ENCODE measurements at places on chromosomes 3 and 15.

GRCh38 chr3:59957150-59957549, 907.3 kb upstream of the CFAP20DC start:
- DNase-seq = no peak

GRCh38 chr3:32922078-32922477, 29.4 kb upstream of the CCR4 start:
- DNase-seq = no peak

DNA sequence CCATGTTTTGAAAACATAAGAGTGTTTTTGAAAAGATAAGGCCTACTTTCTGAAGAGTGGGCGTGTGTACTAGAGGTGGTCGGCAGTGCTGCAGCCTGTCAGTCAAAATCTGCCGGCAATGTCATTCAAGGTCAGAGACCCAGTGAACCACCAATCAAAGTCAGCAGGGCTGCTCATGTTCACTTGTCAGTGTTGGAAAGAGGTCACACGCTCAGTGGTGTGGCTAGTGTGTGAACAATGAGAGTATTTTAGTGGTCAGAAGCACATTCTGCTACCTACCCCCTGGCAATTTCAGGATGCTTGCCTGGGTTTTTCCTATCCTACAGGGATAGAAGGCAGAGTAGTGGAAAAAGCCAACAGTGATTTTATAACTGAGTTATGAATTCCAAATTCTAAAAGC, 278.5 kb upstream of the ONECUT1 start:
- no peak for DNase-seq

DNA sequence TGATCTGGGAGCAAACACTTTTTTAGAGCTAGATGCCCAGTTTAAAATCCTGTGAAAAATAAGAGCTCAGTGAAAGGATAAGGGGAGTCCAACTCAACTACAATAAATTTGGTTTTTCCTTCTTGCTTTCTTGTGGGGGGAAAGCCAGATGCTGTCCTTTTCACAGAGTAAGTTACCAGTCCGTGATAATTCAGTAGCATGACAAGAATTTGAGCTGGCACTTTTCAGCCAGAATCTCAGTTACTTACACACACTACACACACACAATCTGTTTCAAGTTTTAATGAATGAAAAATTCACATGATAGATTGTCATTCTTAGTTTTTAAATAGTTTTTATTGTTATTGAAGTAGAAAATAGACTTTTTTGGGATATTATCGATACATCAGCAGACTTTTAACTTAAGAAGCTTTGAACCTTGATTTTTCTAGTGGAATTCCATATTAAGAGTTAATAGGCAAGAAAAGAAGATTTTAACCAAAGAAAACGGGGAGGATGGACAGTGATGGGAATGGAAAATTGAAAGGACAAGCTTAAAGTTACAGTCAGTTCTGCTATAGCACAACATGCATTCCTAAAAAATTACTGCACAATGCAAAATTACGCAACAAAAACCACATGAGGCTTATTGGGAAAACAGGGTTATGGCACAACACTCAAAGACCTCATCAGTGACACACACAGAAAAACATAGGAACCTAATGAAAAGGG, 47.0 kb downstream of the PSMD6 start:
- no peak for DNase-seq

DNA sequence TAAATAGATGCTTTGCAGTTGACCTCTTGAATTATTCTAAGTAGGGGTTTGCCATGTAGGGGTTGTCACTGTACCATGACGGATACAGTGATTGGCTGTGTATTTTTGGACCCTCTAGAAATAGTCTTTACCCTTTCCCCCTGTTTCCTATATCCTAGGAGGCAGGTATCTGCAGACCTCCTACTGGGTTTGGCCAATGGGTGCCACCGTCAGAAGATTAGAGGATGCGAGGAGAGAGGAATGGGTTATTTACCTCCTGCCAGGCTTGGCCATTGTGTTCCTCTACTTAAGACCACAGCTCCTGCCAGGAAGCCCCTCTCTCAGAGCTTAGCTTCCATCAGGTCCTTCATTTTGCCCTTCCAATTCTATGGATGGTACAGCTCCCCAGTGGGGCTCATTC, 40.2 kb upstream of the CLRN1 start:
- no peak for DNase-seq

GRCh38 chr15:67746450-67746849, 78.9 kb upstream of the SKOR1 start:
- no peak for DNase-seq

- DNase-seq = no peak
Measured at GRCh38 chr3:13575459-13576061, 26.6 kb downstream of the FBLN2 start.

GRCh38 chr3:83224101-83224868, 1462.8 kb upstream of the GBE1 start:
- no peak for DNase-seq

- no peak for DNase-seq
Measured at GRCh38 chr15:41511331-41511898, 2.2 kb downstream of the LTK start.

- no peak for DNase-seq
Measured at GRCh38 chr3:148331081-148331846, 366.4 kb upstream of the AGTR1 start.

- no peak for DNase-seq
Measured at GRCh38 chr3:15997274-15997943, 177.1 kb upstream of the GALNT15 start.

DNA sequence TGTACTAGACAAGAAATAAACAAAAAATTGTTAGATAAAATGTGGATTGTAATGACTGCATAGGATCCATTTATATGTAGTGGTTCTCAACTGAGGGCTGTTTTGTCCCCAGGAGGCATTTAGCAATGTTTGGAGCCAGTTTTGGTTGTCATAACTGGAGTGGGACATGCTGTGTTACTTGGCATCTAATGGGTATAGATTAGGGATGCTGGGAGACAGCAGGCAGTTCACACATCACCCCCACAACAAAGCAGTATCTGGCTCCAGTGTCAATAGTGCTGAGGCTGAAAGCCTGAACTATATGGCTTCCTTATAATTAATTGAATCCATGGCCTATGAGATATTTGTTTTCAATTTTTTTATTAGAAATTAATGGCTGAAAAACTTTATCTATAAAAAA, 72.0 kb upstream of the SAMMSON start:
- no peak for DNase-seq

- no peak for DNase-seq
Measured at GRCh38 chr3:141979050-141979671, 102.7 kb downstream of the ATP1B3 start.

- no peak for DNase-seq
Measured at GRCh38 chr15:76363251-76363650, 26.7 kb downstream of the ISL2 start.

DNA sequence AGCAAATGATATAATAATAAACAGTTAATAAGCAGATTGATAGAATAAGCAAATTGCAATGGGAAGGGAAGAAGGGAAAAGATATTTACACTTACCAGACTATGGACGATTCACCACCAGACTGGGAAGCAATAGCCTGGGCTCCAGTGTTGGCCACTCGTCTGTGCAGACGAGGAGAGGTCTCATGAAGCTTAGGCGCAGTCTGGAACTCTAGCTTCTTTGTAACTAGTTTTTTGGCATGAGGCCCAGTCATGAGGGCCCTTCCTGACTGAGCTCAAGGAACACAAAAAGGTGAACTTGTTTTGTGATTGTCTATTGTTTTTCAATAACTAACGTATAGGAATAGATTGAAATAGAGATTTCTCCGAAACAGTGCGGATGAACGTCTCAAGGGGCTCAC, 63.3 kb upstream of the GATM start:
- DNase-seq = no peak

DNA sequence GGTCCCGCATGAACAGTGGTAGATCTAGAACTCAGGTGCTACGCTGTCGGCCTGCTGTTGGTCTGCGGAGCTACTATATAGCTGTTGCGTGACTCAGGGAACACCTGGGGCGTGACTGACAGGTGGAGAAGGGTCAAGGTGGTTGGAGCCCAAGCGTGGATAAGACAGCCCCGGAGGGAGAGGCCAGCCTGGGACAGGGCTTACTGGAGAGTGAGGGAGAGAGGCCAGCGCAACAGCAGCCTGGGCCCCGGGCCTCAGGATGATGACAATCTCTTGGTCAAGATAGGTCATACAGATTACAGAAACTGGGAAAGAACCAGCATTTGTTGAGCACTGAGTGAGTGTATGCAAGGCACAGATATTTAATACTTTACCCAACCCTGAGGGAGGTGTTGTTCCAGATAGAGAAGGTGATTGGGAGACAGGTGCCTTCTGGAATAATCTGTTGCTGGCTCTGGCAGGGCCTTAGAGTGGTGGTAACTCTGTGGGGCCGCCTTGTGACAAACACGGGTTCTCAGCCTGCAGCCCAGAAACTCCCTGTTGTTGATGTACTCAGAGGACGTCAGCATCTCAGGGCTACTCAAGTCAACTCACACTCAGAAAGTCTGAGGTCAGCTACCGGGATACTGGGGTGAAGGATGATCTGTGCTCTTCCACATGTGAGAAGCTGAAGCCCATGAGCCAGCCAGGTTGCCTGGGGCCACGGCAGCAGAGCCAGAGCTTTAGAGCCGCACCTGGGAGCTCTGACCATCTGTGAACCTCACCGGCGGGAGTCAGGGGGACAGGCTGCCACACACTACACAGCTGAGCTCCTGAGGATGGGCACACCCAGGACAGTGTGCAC, 265.4 kb upstream of the HES1 start:
- DNase-seq = no peak

Data from stimulated activated CD8-positive, alpha-beta memory T cell treated with anti-CD3 and anti-CD28 coated beads, Interleukin-4, amount 100 ng/mL, for 48 hours (primary cell).